ENCODE measurements at places on chromosomes 6 and 20.

DNA sequence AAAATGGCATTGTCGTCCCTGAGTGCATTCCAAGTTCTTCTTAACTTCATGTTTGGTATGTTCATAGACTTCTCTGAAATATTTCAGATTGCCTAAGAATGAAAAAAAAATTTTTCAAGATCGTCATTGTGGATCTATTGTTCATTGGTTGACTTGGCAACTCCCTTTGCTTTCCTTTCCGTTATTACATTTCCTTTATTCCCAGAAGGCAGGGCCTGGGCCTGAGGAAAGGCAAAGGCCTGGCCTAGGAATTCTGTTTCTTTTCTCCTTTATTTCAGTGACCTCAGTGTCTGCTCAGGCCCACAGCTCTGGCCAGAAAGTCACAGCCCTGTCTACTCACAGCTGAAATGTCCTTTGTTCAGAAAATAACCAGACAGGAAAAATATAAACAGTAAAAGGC is 401.6 kb upstream of the PLCB4 start:
- no peak for DNase-seq

DNA sequence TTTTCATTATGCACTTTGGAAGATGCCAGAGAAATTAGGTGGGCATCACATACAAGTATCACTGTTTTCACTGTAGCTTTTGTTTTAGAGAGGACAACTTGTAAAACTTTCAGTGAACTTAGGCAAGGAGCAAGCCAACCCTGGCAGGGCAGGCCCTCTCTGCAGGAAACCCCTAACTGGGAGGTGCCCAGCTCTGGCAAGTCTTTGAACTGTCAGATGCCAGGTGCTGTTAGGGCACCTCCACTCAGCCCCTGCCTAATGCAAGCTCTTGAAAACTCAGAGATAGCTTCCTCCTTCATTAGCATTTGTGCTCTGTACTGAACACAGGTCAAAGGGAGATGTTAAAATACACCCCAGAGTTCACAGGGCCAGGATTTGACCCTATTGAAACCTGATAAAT is 774.2 kb upstream of the FLRT3 start:
- no peak for DNase-seq

- DNase-seq = no peak
Measured at GRCh38 chr6:150087336-150087735, 18.4 kb upstream of the ULBP3 start.

DNA sequence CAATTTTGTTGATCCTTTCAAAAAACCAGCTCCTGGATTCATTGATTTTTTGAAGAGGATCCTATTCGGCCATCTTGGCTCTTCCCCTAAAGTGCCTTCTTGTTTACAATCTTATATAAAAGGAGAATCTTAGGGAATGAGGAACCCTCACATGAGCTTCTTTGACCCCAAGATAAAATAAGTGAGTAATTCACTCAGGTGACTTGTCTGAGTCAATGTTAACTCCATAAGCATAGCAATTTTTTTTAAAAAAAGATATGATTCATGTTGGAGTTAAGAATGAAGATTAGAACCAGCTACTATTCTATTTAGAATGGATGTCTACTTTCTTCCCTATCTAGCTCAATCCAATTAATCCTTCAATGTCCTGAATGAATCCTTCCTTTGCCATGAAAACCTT is 21.0 kb downstream of the WASF1 start:
- DNase-seq = no peak

DNA sequence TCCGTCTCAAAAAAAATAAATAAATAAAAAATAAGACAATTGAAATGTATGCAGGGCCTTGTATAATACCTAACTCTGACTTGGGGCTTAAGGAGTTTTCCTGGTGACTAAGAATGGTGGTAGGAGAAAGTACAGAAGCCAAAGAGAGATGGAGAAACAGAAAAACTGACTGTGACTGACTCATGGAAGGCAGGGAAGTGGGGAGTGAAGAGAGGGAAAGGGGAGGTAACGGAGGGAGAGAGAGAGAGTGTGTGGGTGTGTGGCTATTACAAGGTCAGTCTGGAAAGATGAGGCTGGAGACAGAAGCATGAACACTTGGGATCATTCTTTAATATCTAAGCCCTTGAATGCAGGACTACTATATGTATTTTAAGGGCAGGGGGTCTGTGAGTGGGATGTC is 38.5 kb downstream of the SNRNP48 start:
- no peak for DNase-seq

- DNase-seq = no peak
Measured at GRCh38 chr20:5660346-5660745, 89.9 kb upstream of the SHLD1 start.

- no peak for DNase-seq
Measured at GRCh38 chr6:87151471-87151780, 3.9 kb upstream of the ZNF292 start.

- no peak for DNase-seq
Measured at GRCh38 chr6:102300350-102300749, 906.8 kb downstream of the GRIK2 start.

DNA sequence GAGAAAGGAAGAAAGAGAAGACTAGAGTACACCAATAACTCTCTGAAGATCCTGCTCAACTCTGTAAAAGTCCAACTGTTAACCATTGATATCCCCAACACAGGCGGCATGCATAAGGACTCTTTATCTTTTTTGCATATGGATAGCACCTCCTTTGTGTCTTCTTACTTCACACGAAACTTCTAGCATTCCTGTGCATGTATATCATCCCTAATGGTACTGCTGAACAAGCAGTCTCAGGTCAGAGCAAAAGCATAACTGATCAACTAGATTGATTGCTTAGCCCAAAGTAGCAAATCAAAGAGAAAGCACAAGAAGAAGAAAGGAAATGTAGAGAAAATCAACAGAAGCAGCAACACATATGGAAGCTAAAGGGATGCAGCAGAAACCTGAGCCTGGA is 234.4 kb downstream of the SYNE1 start:
- DNase-seq = no peak

DNA sequence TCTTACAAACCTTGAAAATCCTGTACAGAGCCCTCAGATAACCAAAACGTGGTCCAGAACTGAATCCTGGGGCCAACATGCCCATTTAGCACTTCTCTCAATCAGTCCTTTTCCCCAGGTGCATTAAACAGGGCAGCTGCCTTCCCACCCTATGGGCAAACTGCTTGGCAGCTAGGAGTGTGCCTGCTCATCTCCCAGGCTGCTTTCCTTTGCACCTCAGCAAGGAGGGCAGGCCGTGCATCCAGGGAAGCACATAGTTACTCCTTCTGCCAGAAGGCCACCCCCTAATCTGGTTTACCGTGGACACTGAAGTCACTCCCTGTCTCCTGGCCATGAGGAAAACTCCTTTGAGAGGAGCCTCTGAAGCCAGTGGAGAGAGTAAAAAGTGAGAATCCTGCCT is 10.0 kb downstream of the PKIG start:
- DNase-seq = no peak

- no peak for DNase-seq
Measured at GRCh38 chr6:90978046-90978445, 391.2 kb upstream of the MAP3K7 start.

GRCh38 chr6:20217891-20218290 is 5.6 kb upstream of the MBOAT1 start:
- DNase-seq = no peak

GRCh38 chr6:167079853-167080297 is 43.0 kb upstream of the CCR6 start:
- no peak for DNase-seq

- no peak for DNase-seq
Measured at GRCh38 chr20:32775336-32775991, 13.3 kb downstream of the DNMT3B start.

DNA sequence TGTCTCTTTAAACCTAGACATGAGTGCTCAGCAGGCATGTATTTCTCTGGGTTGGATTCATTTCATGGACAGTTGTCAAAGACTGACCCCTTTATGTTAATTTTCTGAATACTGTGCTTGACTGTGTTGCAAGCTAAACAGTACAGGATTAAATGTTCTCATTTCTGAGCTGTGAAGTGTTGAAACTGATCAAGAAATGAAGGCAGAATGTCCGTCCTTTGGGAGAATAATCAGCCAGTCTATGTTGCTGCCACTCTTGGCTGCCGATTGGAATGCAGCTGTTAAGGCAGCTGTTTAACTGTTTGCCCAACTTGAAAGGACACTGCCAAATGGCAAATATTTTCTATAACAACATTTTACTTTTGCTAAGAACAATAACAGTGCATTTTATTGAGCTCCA is 87.3 kb downstream of the CEP57L1 start:
- DNase-seq = no peak

DNA sequence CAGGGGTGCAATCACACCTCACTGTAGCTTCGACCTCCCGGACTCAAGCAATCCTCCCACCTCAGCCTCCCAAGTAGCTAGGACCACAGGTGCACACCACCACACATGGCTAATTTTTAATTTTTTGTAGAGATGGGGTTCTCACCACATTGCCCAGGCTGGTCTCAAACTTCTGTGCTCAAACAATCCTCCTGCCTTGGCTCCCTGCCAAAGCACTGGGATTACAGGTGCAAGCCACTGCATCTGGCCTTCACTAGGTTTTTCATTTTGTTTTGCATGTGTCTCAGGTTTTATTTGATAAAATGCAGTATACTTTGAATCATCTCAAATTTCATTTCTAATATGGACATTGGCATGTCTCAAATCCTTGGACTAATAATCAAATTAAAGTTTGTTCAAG is 98.7 kb downstream of the SLC16A10 start:
- DNase-seq = no peak

- DNase-seq = no peak
Measured at GRCh38 chr6:23246896-23247295, 677.5 kb downstream of the HDGFL1 start.

DNA sequence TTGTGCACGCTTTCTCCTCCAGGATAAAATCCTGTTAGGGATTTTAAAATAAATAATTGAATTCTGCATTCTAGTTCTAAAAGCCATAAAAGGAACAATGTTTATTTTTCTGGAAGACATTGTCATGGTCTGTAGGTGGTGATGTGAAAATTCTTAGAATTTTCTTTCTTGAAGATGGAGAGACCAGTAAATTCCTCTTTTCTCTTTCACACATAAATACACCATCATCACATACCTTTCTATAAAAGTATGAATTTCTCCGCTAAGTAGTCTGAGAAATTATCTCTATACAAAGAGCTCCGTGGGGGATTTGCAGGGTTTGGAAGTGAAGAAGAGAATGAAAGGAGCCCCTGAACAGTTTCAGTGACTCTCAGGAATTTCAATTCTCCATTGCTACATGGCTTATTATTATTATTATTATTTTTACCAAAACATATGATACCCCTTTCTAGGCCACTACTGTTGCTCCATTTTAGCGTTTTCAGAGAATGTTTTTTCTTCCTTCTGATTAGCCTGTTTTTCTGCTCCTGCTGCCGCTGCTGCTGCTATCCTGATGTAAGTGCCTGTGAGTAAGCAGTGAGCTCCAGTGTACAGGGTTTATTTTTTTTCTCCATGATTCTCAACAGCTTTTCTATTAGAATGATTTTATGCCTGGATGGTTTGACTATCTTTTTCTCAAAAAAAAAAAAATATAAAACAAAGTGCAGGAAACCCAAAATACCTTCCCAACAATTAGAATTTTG is 145.8 kb downstream of the SAMD5 start:
- DNase-seq = no peak

GRCh38 chr20:12019715-12020114 is 102.0 kb downstream of the BTBD3 start:
- DNase-seq = no peak

GRCh38 chr20:44211177-44212039 is 837 bp upstream of the OSER1 start:
- DNase-seq = peak; percentile 12

- no peak for DNase-seq
Measured at GRCh38 chr6:152295346-152295745, 341.8 kb downstream of the SYNE1 start.
